ENCODE measurements at places on chromosomes 5 and 9. TPM values are rescaled to one million over a fixed set of nuclear protein-coding genes. Genes with fewer than 3 reads are reported as not detected.

DNA sequence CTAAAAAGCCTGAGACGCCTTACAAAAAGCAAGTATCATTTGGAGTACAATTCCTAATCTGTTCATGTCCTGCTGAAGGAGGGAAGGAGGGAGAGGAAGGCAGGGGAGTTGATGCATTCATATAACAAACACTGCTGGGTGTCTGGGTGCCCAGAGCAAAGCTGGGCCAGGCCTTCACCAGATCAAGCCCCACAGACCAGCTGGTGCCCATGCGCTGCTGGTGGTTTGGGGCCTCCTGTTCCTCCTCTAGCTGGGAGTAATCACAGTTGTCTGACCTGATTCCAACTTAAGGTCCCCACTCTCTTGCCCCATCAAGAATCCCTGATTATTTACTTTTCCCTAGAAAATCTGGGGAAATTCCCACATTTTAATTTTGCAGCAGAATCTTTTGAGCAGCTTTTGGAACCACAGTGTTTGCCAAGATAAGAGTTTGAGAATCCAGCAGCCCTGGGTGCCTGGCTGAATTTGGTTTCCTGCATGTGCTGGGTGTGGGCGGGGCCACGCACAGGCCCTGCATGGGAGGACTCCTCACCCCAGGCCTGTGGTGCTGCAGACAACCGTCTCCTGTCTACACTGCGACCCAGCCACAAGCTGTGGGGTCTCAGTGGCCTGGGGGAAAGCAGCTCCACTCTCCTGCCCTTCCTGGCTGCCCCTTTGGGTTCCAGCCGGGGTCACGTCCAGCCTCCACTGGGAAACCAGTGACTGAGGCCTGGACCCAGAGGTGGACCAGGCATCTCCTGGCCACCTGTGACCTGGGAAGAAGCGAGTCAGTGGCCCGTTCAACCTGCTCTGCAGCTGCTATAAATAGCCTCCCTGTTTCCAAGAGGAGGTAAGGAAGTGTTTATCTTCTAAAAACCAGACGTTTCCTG is 47.5 kb downstream of the NEURL1B start:
- peaks cover 30% of the 10 kb centered on the region for H3K4me1 ChIP-seq
- no peak overlapping the region for H3K27ac ChIP-seq

DNA sequence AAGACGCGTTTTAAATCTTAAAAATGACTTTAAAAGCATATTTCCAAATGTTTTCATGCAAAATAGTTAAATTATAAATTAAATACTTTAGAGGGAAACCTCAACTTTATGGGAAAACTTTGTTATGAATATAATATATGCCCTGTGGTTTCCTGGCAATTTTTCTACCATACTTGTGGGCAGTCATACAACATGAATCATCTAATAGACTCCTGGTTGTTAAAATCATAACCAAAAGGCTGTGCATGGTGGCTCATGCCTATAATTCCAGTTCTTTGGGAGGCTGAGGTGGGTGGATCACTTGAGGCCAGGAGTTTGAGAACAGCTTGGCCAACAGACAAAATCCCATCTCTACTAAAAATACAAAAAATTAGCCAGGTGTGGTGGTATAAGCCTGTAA is 18.2 kb downstream of the ATP10B start:
- H3K4me1 ChIP-seq, result no peaks in the 10 kb centered on the region
- H3K36me3 ChIP-seq, result no peaks in the 10 kb centered on the region
- DNase-seq, result no peak
- H3K27ac ChIP-seq, result no peak overlapping the region

- H3K4me3 ChIP-seq, result no peak overlapping the region
- H3K27ac ChIP-seq, result no peak overlapping the region
- no peaks in the 10 kb centered on the region for H3K27me3 ChIP-seq
- no peaks in the 10 kb centered on the region for H3K36me3 ChIP-seq
- no peak for DNase-seq
Observed at GRCh38 chr9:86598411-86599239, 244.4 kb upstream of the TUT7 start.

DNA sequence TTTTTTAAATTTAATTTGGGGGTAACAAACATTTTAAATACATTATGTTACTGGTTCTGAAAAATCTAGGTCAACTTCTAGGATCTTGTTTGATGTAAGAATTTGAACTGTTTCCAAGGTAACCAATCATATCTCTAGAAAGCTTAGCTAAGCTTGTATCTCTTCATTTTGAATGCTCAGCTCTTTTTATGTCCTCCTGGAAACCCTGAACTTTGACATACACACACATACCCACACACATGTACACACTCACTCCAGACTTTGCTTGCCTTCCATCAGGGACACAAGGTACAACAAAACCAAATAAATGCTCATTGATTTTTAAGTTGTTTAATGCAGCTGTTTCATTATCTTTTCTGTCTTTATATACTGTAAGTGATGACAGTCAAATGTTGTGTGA is 178.5 kb downstream of the RAB3C start:
- no peak for DNase-seq
- H3K27me3 ChIP-seq, result no peaks in the 10 kb centered on the region
- no peak overlapping the region for H3K4me3 ChIP-seq
- no peaks in the 10 kb centered on the region for H3K4me1 ChIP-seq
- H3K36me3 ChIP-seq, result no peaks in the 10 kb centered on the region

SLC6A7 gene
- not detected for total RNA-seq

DNA sequence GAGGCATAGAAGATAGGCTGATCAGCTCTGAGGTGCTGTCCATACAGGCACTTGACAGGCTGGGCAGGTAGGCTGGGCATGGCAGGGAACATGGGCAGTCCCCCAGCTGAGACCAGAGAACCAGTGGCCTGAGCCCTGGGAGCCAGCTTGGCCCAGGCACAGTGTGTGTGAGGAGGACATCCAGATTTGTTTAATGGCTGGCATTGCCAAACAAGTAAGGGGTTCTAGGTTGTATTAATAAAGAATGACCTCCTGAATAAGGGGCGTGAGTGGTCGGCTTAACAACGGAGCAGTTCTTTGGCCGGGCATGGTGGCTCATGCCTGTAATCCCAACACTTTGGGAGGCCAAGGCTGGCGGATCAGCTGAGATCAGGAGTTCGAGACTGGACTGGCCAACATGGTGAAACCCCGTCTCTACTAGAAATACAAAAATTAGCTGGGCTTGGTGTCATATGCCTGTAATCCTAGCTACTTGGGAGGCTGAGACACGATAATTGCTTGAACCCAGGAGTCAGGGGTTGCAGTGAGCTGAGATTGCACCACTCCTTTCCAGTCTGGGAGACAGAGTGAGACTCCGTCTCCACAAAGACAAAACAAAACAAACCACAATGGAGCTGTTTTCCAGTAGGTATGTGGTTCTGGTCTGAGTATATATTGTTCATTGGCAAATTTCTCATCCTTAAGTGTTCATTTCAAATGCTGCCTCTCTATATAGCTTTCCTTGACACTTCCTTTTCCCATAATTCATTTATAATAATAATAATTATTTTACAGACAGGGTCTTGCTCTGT is 56.2 kb downstream of the ANGPTL2 start:
- no peak overlapping the region for H3K27ac ChIP-seq
- H3K36me3 ChIP-seq, result no peaks in the 10 kb centered on the region
- no peak overlapping the region for H3K4me3 ChIP-seq
- DNase-seq, result no peak
- no peaks in the 10 kb centered on the region for H3K27me3 ChIP-seq

MED22 gene
- 31.8 TPM for total RNA-seq

GRCh38 chr5:74312746-74313145 is 327.8 kb downstream of the ENC1 start:
- no peak for DNase-seq
- no peak overlapping the region for H3K4me3 ChIP-seq
- peaks cover 14% of the 10 kb centered on the region for H3K4me1 ChIP-seq
- no peaks in the 10 kb centered on the region for H3K36me3 ChIP-seq

DNA sequence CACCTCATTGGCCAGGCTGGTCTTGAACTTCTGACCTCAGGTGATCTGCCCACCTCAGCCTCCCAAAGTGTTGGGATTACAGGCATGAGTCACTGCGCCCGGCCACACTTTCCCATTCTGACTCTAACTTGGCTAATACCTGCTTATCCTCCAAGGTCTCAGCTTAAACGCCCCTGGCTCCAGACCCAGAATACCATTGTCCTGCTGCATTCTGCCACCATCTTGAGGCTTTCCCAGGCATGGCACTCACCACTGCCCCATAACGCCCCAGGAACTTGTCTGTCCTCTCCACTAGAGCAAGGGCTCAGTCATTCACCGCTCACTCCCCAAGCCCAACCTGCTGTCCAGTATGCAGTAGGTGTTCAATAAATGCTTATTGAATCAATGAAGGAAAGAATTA is 39.8 kb downstream of the CAMK2A start:
- no peak overlapping the region for H3K27ac ChIP-seq
- peaks cover 2% of the 10 kb centered on the region for H3K27me3 ChIP-seq
- H3K4me1 ChIP-seq, result no peaks in the 10 kb centered on the region

DNA sequence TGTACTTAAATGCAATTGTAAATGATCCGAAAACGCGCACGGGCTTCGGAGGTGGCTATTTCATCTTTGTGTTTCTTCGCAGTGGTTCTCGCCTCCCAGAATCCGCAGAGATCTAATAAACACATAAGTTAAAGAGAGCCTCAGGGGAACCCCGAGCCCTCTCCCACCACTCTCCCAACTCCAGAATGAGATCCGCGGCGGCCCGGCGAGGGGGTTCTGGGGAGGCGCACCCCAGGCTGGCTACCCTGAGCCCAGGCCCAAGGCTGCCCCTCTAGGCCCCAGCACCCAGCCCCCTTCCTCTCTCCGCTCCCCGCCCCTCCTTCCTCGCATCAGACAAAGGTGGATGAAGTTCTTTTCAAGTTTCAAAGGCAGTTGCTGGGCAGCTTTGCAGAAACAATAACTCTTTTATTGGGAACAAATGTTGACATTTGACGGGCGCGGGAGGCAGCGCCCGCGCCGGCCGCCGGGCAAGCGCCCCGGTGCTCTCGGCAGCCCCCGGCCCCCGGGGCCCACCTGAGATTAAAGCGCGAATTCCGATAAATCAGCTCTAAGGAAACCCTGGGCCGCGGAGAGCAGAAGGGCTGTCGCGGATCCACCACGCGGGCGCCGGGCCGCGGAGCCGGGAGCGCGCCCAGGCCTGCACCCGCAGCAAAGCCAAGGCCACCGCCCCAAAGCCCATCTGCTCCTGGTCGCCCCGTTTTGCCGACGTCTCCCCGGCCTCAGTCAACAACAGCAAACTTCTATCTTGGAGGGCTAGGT is 8.4 kb downstream of the IRX2 start:
- no peaks in the 10 kb centered on the region for H3K27me3 ChIP-seq
- H3K27ac ChIP-seq, result no peak overlapping the region
- H3K4me1 ChIP-seq, result no peaks in the 10 kb centered on the region
- DNase-seq, result no peak

CER1 gene
- not detected for total RNA-seq

DNA sequence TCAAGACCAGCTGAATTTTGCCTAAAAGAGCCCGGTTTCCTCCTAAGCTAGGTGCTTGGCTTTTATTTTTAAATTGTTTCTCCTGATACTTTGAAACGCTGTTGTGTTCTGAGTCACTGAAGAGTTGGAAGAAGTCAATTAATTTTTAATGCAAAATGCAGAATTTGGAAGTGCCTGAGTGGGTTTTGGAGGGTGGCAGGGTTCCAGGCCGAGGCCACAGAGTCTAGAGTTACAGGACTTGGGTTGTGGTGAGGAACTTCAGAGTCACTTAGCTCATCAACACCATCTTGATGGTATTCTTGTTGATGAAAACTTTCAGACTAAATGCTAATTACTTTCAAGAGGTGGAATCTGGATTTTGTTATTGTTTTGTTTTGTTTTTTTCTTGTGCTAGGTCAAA is 130.6 kb downstream of the PDZD2 start:
- DNase-seq, result no peak
- H3K27me3 ChIP-seq, result no peaks in the 10 kb centered on the region
- peaks cover 34% of the 10 kb centered on the region for H3K4me1 ChIP-seq
- H3K36me3 ChIP-seq, result no peaks in the 10 kb centered on the region
- no peak overlapping the region for H3K4me3 ChIP-seq
- H3K27ac ChIP-seq, result no peak overlapping the region

PCDHGA12 gene
- total RNA-seq, result 0.72 TPM

KIF4B gene
- 0.05 TPM for total RNA-seq

GRCh38 chr9:78626971-78627370 is 330.0 kb downstream of the PSAT1 start:
- H3K27ac ChIP-seq, result no peak overlapping the region
- no peaks in the 10 kb centered on the region for H3K36me3 ChIP-seq
- H3K4me1 ChIP-seq, result no peaks in the 10 kb centered on the region

- no peaks in the 10 kb centered on the region for H3K36me3 ChIP-seq
- H3K4me3 ChIP-seq, result no peak overlapping the region
- H3K27ac ChIP-seq, result no peak overlapping the region
Observed at GRCh38 chr5:129991780-129992179, 87.5 kb downstream of the CHSY3 start.

- H3K4me1 ChIP-seq, result no peaks in the 10 kb centered on the region
- H3K36me3 ChIP-seq, result no peaks in the 10 kb centered on the region
- no peaks in the 10 kb centered on the region for H3K27me3 ChIP-seq
- no peak for DNase-seq
Observed at GRCh38 chr9:100602342-100602801, 24.5 kb downstream of the CAVIN4 start.

DNA sequence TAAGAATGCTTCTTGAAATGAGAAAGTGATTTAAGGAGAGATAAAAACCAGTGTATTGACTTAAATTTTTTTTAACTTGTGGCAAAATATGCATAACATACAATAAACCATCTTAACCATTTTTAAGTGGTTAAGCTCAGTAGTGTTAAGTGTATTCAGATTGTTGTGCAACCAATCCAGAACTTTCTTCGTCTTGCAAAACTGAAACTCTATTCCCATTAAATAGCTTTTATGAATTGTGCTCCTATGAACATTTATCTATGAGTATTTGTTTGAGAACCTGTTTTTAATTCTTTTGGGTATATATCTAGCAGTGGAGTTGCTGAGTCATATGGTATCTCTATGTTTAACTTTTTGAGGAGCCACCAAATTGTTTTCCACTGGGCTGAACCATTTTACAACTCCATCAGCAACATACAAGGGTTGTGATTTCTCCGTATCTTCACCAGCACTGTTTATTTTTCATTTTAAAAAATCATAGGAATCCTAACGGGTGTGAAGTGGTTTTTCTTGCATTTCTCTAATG is 76.6 kb upstream of the ACTBL2 start:
- no peaks in the 10 kb centered on the region for H3K36me3 ChIP-seq
- no peaks in the 10 kb centered on the region for H3K4me1 ChIP-seq
- DNase-seq, result no peak
- no peaks in the 10 kb centered on the region for H3K27me3 ChIP-seq
- no peak overlapping the region for H3K4me3 ChIP-seq
- H3K27ac ChIP-seq, result no peak overlapping the region

GRCh38 chr9:68480807-68481206 is 59.9 kb downstream of the TMEM252 start:
- no peak overlapping the region for H3K27ac ChIP-seq
- H3K27me3 ChIP-seq, result peaks cover 2% of the 10 kb centered on the region
- no peaks in the 10 kb centered on the region for H3K4me1 ChIP-seq
- no peak overlapping the region for H3K4me3 ChIP-seq
- H3K36me3 ChIP-seq, result no peaks in the 10 kb centered on the region
- DNase-seq, result no peak

DAPK1 gene
- total RNA-seq, result 94.7 TPM

MYMK gene
- not detected for total RNA-seq
